ENCODE measurements at places on chromosomes 4 and X. TPM values are rescaled to one million over a fixed set of nuclear protein-coding genes. Genes with fewer than 3 reads are reported as not detected.
A peak's percentile ranks its signal among the peaks of the same experiment; 100 is the strongest.

NSUN7 gene
- 37.4 TPM for total RNA-seq

DNA sequence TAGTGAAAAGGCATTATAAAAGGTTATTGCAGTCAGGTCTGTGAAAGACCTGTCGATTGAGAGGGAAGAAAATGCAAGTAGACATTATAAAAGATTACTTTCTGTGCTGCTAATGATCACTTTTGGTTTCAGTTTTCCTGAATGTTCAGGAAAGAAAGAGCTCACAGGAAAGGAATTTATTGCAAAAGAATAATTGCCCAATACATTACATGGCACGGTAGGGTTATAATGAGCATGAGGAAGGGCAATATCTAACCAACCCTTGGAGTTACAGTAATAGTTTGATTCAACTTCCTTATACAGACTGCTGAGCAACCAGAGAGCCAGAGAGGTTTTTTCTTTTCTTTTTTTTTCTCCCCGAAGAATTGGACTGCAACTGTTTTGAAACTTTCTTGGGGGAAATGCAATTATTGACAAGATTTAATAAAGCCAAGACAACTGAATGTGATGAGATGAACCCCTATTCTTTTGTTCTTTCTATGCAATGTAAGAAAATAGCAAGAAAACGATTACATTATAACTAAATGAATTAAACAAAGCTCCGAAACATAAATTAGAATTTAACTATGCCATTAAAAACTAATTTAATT, 247.0 kb downstream of the C4orf33 start:
- H3K4me1 ChIP-seq, result peaks cover 15% of the 10 kb centered on the region
- no peak overlapping the region for H3K4me3 ChIP-seq
- no peaks in the 10 kb centered on the region for H3K36me3 ChIP-seq
- H3K27ac ChIP-seq, result no peak overlapping the region

DNA sequence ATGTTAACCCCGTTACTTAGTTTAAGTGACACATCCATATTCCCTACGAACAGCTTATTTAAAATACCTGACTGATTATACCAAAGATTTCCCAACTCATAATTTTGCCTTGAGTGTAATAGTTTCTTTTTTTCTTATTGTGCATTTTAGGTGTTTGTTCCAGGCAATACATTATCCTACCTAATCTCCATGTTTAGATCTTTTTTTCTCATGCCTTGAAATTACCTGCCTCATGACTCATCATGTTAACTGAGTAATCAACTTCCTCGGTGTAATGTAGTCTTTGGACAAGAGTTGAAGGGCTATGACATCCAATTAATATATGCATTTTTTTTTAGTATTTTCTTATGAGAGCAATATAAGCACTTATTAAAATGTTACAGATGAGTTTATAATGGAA, 228.7 kb upstream of the ANKRD50 start:
- no peaks in the 10 kb centered on the region for H3K4me1 ChIP-seq
- no peak overlapping the region for H3K4me3 ChIP-seq
- H3K36me3 ChIP-seq, result no peaks in the 10 kb centered on the region
- H3K27me3 ChIP-seq, result no peaks in the 10 kb centered on the region
- DNase-seq, result no peak

SORBS2 gene
- total RNA-seq, result 15.7 TPM

HSFX3 gene
- not detected for total RNA-seq

DNA sequence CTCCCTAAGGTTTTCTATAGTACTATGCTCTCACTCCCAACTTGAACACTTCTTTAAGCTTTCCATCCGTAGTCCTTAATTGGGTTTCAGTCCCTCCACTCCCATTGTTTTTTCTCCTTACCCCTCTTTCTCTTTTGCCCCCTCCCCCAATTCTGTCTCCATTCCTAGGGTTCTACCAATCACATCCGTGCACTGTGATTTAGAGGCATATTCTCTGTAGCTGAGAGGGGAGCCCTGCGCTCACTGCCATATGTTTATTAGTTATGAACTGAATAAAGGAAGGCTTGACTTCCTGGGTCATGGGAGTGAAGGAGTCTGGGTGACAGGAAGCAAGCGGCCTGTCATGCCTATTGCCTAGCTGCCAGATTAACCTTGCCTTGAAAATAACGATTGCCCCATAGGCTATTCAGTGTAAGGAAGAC, 471 bp downstream of the MCTS1 start:
- no peaks in the 10 kb centered on the region for H3K27me3 ChIP-seq
- H3K27ac ChIP-seq, result no peak overlapping the region
- no peaks in the 10 kb centered on the region for H3K4me1 ChIP-seq
- peak; percentile 17 for DNase-seq
- H3K4me3 ChIP-seq, result peak overlapping the region; percentile 54

DNA sequence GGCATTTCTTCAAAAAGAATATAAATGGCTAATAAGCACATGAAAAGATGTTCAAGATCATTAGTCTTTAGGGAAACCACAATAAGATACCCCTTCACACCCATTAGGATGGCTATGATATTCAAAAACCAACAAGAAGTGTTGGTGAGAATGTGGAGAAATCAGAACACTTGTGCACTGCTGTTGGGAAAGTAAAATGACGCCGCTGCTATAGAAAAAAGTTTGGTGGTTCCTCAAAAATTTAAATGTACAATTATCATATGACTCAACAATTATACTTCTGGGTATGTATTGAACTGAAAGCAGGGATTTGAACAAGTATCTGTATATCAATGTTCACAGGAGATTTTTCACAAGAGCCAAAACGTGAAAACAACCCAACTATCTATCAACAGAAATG, 29.4 kb upstream of the NEUROG2 start:
- no peak for DNase-seq
- peaks cover 4% of the 10 kb centered on the region for H3K36me3 ChIP-seq
- H3K27ac ChIP-seq, result no peak overlapping the region
- no peak overlapping the region for H3K4me3 ChIP-seq
- no peaks in the 10 kb centered on the region for H3K27me3 ChIP-seq
- peaks cover 9% of the 10 kb centered on the region for H3K4me1 ChIP-seq

CLDN2 gene
- not detected for total RNA-seq

GRCh38 chr4:83010111-83010521, 507 bp downstream of the LIN54 start:
- DNase-seq, result no peak
- peak overlapping the region; percentile 53 for H3K27ac ChIP-seq
- no peaks in the 10 kb centered on the region for H3K36me3 ChIP-seq
- peaks cover 26% of the 10 kb centered on the region for H3K4me1 ChIP-seq
- H3K4me3 ChIP-seq, result peak overlapping the region; percentile 88
- peaks cover 15% of the 10 kb centered on the region for H3K27me3 ChIP-seq

GRCh38 chr4:145482209-145483037, 770 bp downstream of the SMAD1 start:
- H3K27ac ChIP-seq, result peak overlapping the region; percentile 88
- no peaks in the 10 kb centered on the region for H3K27me3 ChIP-seq
- no peaks in the 10 kb centered on the region for H3K36me3 ChIP-seq

- no peaks in the 10 kb centered on the region for H3K27me3 ChIP-seq
- DNase-seq, result no peak
- H3K36me3 ChIP-seq, result no peaks in the 10 kb centered on the region
- H3K4me1 ChIP-seq, result peaks cover 6% of the 10 kb centered on the region
Observed at GRCh38 chrX:96906741-96907140, 23.0 kb downstream of the RPA4 start.

HMX1 gene
- 0.19 TPM for total RNA-seq

GPAT3 gene
- total RNA-seq, result not detected

DNA sequence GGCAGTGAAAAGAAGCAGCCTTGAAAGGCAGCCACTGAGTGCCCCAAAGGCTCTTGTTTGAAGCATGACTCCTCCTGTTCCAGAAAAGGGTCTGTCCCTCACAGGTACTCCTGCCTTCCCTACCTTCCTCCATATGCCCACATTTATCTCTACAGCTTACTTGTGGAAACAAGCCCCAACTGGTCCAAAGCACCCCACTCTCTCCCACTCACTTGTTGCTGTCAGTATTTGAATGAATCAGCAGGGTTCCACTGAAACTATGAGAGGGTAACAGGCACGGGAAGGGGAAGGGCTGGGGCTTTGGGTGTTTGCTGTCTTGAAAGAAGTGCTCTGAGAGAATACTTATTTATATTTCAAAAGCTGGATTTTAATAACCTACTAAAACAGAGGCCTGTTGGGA, 34.9 kb downstream of the GPR143 start:
- no peaks in the 10 kb centered on the region for H3K36me3 ChIP-seq
- no peak overlapping the region for H3K27ac ChIP-seq
- no peak for DNase-seq
- H3K4me3 ChIP-seq, result no peak overlapping the region

- H3K36me3 ChIP-seq, result no peaks in the 10 kb centered on the region
- no peak overlapping the region for H3K4me3 ChIP-seq
- H3K4me1 ChIP-seq, result peaks cover 19% of the 10 kb centered on the region
Observed at GRCh38 chr4:123260653-123261052, 135.9 kb upstream of the SPRY1 start.

DNA sequence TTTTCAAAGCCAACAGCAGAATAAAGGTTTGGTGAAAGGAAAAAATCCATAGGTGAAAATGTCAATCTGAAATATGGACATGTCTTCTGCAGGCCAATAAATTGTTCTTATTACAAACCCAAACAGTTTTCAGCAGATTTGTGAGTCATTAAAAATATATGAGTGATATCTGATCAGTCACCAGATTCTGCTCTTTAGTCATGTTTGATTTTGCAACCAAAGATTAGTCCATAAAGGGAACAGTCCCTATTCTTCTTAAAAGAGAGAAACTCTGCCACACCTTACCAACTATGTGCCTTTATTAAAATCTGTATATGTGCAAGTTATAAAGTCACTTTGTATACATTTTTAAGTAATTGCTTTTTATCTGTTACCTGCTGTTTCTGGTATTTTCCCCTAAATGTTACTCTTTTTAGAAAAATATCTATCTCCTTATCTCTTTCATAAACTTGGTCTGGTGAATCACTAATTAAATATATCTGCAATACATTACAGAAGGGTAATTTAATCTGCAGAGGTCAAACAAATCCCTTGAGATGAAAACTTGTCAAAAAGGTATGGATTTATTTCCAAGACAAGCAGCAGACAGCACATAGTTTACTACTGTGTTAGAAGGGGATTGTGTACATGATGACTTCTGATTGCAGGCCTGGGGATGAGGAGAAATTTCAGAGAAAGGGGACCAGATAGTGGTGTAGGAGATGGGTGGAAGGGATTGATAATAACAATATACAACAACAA, 322.9 kb upstream of the NWD2 start:
- no peaks in the 10 kb centered on the region for H3K27me3 ChIP-seq
- no peaks in the 10 kb centered on the region for H3K36me3 ChIP-seq
- no peaks in the 10 kb centered on the region for H3K4me1 ChIP-seq
- no peak overlapping the region for H3K27ac ChIP-seq
- no peak overlapping the region for H3K4me3 ChIP-seq
- no peak for DNase-seq

DNA sequence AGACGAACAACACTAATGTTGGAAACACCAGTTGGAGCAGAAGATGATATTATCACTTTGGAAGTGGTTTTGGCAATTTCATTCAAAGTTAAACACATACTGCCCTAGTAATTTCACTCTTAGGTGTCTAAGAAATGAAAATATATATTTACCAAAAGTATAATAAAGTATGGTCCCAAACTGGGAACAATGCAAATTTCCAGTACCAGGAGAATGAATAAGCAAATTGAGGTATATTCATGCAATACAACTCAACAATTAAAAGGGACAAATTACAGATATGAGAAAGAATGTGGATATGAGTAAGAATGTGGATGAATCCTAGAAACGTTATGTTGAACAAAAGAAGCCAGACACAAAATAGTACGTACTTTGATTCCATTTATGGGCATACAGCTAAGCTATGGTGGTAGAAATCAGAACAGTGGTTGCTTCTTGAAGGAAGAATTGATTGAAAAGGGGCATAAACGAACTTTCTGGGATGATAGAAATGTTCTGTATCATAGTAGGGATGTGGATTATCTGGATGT, 10.0 kb downstream of the ELMOD2 start:
- H3K27ac ChIP-seq, result no peak overlapping the region
- peaks cover 3% of the 10 kb centered on the region for H3K36me3 ChIP-seq
- H3K27me3 ChIP-seq, result no peaks in the 10 kb centered on the region
- no peaks in the 10 kb centered on the region for H3K4me1 ChIP-seq
- H3K4me3 ChIP-seq, result no peak overlapping the region

GRCh38 chr4:88933414-88934160, 123.4 kb downstream of the FAM13A start:
- no peaks in the 10 kb centered on the region for H3K4me1 ChIP-seq
- no peaks in the 10 kb centered on the region for H3K36me3 ChIP-seq
- H3K27ac ChIP-seq, result no peak overlapping the region
- H3K4me3 ChIP-seq, result no peak overlapping the region
- no peaks in the 10 kb centered on the region for H3K27me3 ChIP-seq

- no peak overlapping the region for H3K4me3 ChIP-seq
- peaks cover 6% of the 10 kb centered on the region for H3K4me1 ChIP-seq
- peak; percentile 6 for DNase-seq
- no peak overlapping the region for H3K27ac ChIP-seq
Observed at GRCh38 chr4:110135523-110135922, 62.9 kb downstream of the ELOVL6 start.

DNA sequence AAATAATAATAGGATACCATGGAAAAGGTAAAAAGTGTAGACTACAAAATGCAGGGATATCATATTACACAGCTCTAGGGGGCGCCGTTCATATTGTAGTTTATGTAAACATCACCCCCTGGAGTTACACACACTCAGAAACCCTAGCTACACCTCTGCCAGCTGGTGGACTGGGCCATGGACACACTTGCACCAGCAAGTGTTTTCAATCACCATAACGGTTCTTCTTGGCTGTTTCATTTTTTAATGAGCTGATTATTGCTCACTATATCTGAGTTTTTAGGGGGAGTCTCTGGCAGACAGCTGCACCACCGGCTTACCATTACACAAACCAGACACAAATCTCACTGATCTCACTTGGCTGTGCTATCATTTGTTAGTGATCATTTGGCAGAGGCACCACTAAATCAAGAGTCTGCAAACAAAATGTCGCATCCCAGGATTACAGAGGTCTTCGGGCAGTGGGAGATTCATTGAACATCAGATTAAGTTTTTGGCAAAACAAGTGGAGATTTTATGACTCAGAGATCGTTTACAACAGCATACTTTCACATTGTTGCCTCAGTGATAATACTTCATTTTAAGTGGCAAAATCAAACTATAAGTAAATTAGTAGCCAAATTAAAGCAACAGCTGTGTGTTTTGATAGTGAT, 185.7 kb downstream of the UNC5C start:
- no peaks in the 10 kb centered on the region for H3K36me3 ChIP-seq
- DNase-seq, result peak; percentile 49
- no peaks in the 10 kb centered on the region for H3K27me3 ChIP-seq
- H3K27ac ChIP-seq, result no peak overlapping the region
- no peak overlapping the region for H3K4me3 ChIP-seq

DNA sequence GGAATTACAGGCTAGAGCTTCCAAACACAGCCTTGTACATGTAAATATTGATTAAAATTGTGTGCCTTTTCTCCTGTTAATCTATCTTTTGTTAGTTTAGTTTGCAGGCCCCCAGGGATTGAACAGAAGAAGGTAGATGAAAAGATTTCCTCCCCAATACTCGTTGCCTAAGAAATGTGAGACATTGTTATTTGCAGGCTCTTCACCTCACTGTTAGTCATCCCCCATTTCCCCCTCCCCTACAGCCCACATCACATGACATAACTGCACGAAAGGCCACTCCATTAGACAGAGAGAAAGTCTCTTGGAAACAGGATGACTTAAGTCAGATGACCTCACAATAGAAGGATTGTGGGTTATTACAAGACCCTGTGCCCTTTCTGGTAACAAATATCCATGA, 13.3 kb upstream of the MID1 start:
- no peak for DNase-seq
- H3K4me1 ChIP-seq, result peaks cover 10% of the 10 kb centered on the region
- H3K4me3 ChIP-seq, result no peak overlapping the region
- no peak overlapping the region for H3K27ac ChIP-seq

- no peaks in the 10 kb centered on the region for H3K36me3 ChIP-seq
- DNase-seq, result no peak
- H3K4me3 ChIP-seq, result no peak overlapping the region
- no peaks in the 10 kb centered on the region for H3K4me1 ChIP-seq
Observed at GRCh38 chrX:119762718-119763117, 4.3 kb downstream of the SOWAHD start.

Measured in neural progenitor cell (in vitro differentiated cells).